ENCODE measurements at places on chromosomes 3 and 15.
A peak's percentile ranks its signal among the peaks of the same experiment; 100 is the strongest.

GRCh38 chr15:90231028-90232017 lies 2.4 kb downstream of the CIB1 start:
- H3K4me1 ChIP-seq: peaks cover 53% of the 10 kb centered on the region
- H3K36me3 ChIP-seq: peaks cover 31% of the 10 kb centered on the region
- peak; percentile 84 for DNase-seq
- H3K4me3 ChIP-seq: peak overlapping the region; percentile 46
- peak overlapping the region; percentile 96 for H3K27ac ChIP-seq

- H3K36me3 ChIP-seq: no peaks in the 10 kb centered on the region
- no peaks in the 10 kb centered on the region for H3K27me3 ChIP-seq
- no peak overlapping the region for H3K27ac ChIP-seq
- no peak overlapping the region for H3K4me3 ChIP-seq
- H3K4me1 ChIP-seq: no peaks in the 10 kb centered on the region
Observed at GRCh38 chr3:118128886-118129285, 905.8 kb downstream of the IGSF11 start.

- peaks cover 5% of the 10 kb centered on the region for H3K36me3 ChIP-seq
- no peak overlapping the region for H3K27ac ChIP-seq
- H3K4me1 ChIP-seq: no peaks in the 10 kb centered on the region
- H3K27me3 ChIP-seq: no peaks in the 10 kb centered on the region
- H3K4me3 ChIP-seq: no peak overlapping the region
Observed at GRCh38 chr3:57935539-57935938, 72.7 kb upstream of the FLNB start.

- no peaks in the 10 kb centered on the region for H3K36me3 ChIP-seq
- H3K27ac ChIP-seq: peak overlapping the region; percentile 68
- H3K4me1 ChIP-seq: peaks cover 100% of the 10 kb centered on the region
- H3K27me3 ChIP-seq: no peaks in the 10 kb centered on the region
- DNase-seq: peak; percentile 60
Observed at GRCh38 chr15:60548101-60548500, 69.2 kb upstream of the ICE2 start.

DNA sequence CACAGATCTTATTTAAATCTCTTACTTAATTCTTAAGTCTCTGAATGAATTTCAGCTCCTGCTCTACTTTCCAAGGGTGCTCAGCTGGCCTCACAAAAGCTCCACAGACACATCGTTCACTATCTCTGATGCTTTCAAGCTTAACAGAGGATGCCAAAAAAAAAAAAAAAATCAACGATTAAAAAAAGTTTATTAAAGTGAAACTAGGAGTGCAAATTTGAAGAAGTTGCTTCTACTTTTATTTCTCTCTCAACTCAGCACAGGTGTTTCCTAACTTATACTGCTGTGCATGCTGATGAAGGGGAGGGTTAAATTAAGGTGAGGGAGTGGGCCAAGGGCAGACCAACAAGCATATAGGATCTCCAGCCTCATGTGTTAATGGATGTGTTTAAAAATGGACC lies 157.2 kb downstream of the TIGIT start:
- no peaks in the 10 kb centered on the region for H3K27me3 ChIP-seq
- H3K27ac ChIP-seq: no peak overlapping the region
- no peaks in the 10 kb centered on the region for H3K36me3 ChIP-seq

GRCh38 chr3:23607184-23607847 lies 198.4 kb upstream of the UBE2E1 start:
- H3K27ac ChIP-seq: no peak overlapping the region
- no peak overlapping the region for H3K4me3 ChIP-seq
- H3K4me1 ChIP-seq: no peaks in the 10 kb centered on the region
- no peaks in the 10 kb centered on the region for H3K36me3 ChIP-seq
- H3K27me3 ChIP-seq: no peaks in the 10 kb centered on the region

DNA sequence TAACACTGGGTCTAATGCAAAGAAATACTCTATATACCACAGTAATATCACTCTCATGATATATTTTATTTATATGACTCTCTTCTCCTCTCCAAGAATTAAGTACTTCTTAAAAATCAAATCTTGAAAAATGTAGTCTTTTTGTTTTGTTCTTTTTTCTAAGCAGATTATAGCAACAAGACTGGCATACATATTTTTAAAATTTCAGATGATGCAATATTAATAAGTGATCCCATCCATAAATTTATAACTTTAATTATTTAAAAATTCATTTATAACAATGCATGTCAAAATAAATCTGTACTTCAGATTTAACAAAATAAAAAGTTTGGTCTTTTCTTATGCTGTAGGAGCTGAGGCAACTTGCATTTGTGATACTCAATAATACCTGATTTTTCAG lies 95.0 kb upstream of the NEDD4 start:
- no peaks in the 10 kb centered on the region for H3K36me3 ChIP-seq
- H3K4me3 ChIP-seq: no peak overlapping the region

DNA sequence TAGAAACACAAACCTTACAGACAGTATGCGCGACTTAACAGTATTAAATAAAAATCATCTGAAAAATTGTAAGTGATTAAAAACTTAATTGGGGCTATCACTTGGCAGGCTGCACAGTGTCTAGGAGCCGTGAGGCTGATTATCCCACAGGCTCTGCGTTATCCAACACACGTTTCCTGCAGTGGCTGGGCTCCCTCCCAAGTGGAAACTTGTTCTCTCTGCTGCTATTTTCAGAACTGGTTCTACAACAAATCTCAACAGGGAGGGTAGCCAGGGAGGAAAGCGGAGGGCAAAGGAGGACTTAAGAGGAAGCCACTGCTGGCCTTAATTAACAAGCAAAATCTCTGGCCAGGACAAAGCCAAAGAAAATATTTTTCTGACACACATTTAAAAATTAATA lies 555.2 kb downstream of the MAGI1 start:
- H3K36me3 ChIP-seq: no peaks in the 10 kb centered on the region
- H3K27ac ChIP-seq: no peak overlapping the region
- no peak overlapping the region for H3K4me3 ChIP-seq
- H3K27me3 ChIP-seq: no peaks in the 10 kb centered on the region

GRCh38 chr15:34708422-34708821 lies 46.4 kb downstream of the GJD2 start:
- H3K36me3 ChIP-seq: no peaks in the 10 kb centered on the region
- H3K4me1 ChIP-seq: no peaks in the 10 kb centered on the region
- H3K27ac ChIP-seq: no peak overlapping the region
- H3K27me3 ChIP-seq: no peaks in the 10 kb centered on the region
- DNase-seq: no peak

DNA sequence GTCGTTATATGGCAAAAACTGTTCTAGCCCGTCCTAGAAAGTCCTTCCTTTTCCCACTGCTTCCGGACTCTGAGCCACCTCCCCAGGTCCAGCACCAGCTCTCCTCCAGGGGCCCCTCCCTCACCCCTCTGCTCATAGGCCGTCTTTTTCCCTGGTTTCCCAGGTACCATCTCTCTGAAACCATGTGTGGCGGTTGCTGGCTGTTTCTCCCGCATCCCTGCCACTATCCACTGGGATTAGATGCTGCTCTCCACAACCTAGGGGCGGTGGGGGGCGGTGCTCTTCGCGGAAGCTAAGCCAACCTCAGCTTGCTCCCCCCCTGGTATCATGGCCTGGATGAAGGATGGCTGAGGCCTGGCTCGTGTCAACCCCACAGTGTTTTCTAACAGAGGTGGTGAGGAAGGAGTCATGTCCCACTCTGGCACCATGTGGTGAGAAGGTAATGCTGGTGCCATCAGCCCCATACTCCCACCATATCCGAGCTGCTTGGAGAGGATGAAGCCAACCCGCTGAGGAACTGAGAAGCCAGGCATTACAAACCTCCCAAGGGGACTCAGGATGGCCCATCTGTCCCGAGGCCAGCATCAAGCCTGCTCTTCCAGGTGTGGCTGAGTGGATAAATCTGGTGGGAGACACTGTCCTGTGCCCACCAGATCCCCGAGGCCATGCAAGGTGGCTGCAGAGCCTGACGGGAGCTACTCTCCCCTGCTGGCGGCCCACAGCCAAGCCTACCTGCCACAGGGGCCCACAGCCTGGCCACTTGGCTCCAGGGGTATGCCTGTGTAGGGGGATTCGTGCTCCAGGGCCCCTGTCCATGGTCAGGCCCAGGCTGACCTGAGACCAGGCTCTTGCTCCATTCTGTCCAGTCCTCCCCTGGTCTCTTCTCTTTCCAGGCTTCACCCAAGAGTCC lies 27.9 kb upstream of the SLC41A3 start:
- no peak overlapping the region for H3K4me3 ChIP-seq
- no peaks in the 10 kb centered on the region for H3K4me1 ChIP-seq
- no peaks in the 10 kb centered on the region for H3K27me3 ChIP-seq
- no peak for DNase-seq

GRCh38 chr3:95237783-95238182 lies 1174.9 kb downstream of the NSUN3 start:
- no peaks in the 10 kb centered on the region for H3K4me1 ChIP-seq
- H3K4me3 ChIP-seq: no peak overlapping the region
- DNase-seq: no peak
- no peaks in the 10 kb centered on the region for H3K36me3 ChIP-seq
- no peak overlapping the region for H3K27ac ChIP-seq
- H3K27me3 ChIP-seq: no peaks in the 10 kb centered on the region

DNA sequence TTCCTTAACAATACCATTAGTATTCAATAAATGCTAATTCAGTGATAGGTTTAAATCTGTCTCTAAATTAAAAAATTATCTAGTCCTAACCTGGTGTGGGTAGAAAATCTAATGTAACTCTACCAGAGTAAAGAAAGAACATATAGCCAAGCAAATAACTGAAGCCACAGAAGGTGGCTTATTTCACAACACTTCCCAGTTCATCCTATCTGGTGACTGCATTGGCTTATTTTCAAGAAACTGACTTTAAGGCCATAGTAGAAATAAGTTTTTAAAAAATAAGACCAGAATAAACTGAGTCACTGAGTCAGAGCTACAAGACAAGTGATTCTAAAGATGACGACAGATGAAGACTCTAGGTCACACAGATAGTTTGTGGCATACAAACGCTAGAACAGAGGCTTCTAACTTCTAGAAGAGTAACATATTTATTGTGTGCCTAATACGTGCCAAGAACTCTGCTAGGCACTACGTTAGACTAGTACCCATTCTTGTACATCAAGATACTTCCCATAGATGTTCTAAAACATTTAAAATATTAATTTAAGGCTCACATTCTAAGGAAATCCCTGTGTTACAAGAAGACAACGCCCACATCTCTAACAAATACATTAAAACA lies 25.9 kb downstream of the TMCC1 start:
- H3K27ac ChIP-seq: no peak overlapping the region
- peaks cover 5% of the 10 kb centered on the region for H3K36me3 ChIP-seq
- no peaks in the 10 kb centered on the region for H3K27me3 ChIP-seq

DNA sequence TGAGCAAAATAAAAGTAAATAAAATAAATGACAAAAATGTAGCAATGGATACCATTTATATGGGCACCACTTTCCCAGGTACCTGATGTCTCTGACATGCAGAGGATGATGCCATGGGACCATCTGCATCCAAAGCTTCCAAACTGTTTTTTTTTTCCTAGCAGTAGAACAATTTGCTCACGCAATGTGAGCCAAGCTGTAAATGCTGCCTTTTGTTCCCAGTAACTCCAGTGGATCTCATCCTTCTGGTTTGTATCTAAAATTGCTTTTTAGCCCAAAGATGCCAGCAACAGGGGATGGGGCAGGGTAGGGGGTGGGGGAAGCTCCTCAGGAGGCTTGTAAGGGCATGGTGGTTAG lies 32.7 kb downstream of the SLC12A8 start:
- no peak for DNase-seq
- no peaks in the 10 kb centered on the region for H3K4me1 ChIP-seq
- no peak overlapping the region for H3K4me3 ChIP-seq

GRCh38 chr3:194985031-194985578 lies 285.9 kb downstream of the XXYLT1 start:
- no peaks in the 10 kb centered on the region for H3K36me3 ChIP-seq
- H3K27ac ChIP-seq: no peak overlapping the region
- no peaks in the 10 kb centered on the region for H3K4me1 ChIP-seq
- DNase-seq: no peak

- no peak overlapping the region for H3K4me3 ChIP-seq
- no peak overlapping the region for H3K27ac ChIP-seq
- no peaks in the 10 kb centered on the region for H3K4me1 ChIP-seq
Observed at GRCh38 chr3:154176036-154176435, 54.8 kb downstream of the ARHGEF26 start.

GRCh38 chr3:98600412-98601095 lies 7.1 kb upstream of the CPOX start:
- no peak for DNase-seq
- H3K27ac ChIP-seq: no peak overlapping the region
- H3K36me3 ChIP-seq: no peaks in the 10 kb centered on the region
- no peak overlapping the region for H3K4me3 ChIP-seq
- no peaks in the 10 kb centered on the region for H3K27me3 ChIP-seq

- DNase-seq: no peak
- H3K4me3 ChIP-seq: no peak overlapping the region
- no peaks in the 10 kb centered on the region for H3K36me3 ChIP-seq
- no peak overlapping the region for H3K27ac ChIP-seq
Observed at GRCh38 chr3:24551626-24552025, 57.0 kb upstream of the THRB start.

DNA sequence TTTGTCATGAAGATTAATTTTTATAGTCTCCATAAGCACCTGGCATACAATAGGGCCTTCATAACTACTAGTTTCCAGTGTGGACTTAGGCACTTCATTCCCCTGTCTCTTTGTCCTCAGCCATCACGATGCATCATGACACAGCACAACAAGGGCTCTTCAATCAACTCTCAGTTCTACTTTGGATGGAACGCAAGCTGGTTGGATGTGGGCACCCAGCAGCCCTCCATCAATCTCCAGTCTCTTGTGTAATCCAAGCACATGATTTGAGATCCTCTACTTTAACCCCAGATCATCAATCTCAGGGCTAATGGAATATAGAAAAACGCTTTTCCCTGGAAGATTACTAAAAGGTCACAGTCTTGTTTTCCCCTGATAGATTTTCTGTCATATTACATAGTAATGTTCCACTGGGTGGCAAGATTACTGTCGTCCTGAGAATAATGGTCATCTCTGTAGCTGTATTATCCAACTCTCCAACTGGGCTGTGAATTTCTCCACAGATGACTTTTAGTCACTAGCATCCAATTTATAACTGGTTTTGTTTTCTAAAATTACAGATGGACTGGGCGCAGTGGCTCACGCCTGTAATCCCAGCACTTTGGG lies 22.9 kb upstream of the CHRNA7 start:
- no peaks in the 10 kb centered on the region for H3K4me1 ChIP-seq
- no peaks in the 10 kb centered on the region for H3K27me3 ChIP-seq
- no peak overlapping the region for H3K27ac ChIP-seq
- DNase-seq: no peak

- H3K36me3 ChIP-seq: no peaks in the 10 kb centered on the region
- H3K4me3 ChIP-seq: no peak overlapping the region
- H3K27ac ChIP-seq: no peak overlapping the region
- no peaks in the 10 kb centered on the region for H3K27me3 ChIP-seq
- no peak for DNase-seq
Observed at GRCh38 chr3:155629556-155629955, 115.3 kb downstream of the PLCH1 start.

DNA sequence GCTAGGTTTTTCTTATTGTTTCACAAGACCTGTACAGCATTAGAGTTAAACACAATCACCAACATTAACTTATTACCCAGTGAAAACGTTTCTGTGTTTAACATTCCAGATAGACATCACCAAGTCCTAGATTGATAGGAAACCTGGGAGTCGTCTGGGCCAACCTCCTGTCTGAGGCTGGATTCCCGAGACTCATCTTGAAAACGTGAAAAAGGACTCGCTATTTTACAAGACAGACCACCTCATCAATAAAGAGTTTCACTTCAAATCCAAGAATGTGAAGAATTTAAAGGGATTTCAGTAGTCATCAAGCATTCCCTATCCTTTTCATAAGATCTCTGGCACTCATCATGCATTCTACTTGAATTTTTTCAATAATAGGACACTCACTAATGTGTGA lies 626.6 kb downstream of the MCTP2 start:
- H3K4me3 ChIP-seq: no peak overlapping the region
- no peak for DNase-seq
- no peaks in the 10 kb centered on the region for H3K36me3 ChIP-seq
- H3K27ac ChIP-seq: no peak overlapping the region
